A549 treated with GW870086 at 1 μM for 4 hours (cell line): ENCODE measurements at places on chromosomes 5 and 9. TPM values are rescaled to one million over a fixed set of nuclear protein-coding genes. Genes with fewer than 3 reads are reported as not detected.

TMEM215 gene
- 0.03 TPM in 2 of 5 replicates, not detected in the others for total RNA-seq

GOLGA1 gene
- 10.1 to 10.9 TPM (median 10.4 TPM) in 5 replicates for total RNA-seq

EPB41L4B gene
- total RNA-seq, result 17.9 to 21.3 TPM (median 20.6 TPM) in 5 replicates

ANKRD31 gene
- 0.02 to 0.08 TPM (median 0.06 TPM) in 5 replicates for total RNA-seq

WDR41 gene
- total RNA-seq, result 32.7 to 54.1 TPM (median 44.3 TPM) in 5 replicates

TMOD1 gene
- 1.6 to 2.4 TPM (median 2.1 TPM) in 5 replicates for total RNA-seq

FOXD4L4 gene
- total RNA-seq, result 0.06 to 0.07 TPM (median 0.06 TPM) in 3 of 5 replicates, not detected in the others

PLAC8L1 gene
- total RNA-seq, result 0.26 TPM in 1 of 5 replicates, not detected in the others

SPINK4 gene
- total RNA-seq, result not detected in 5 replicates

TPPP gene
- 4.6 to 6.9 TPM (median 5.6 TPM) in 5 replicates for total RNA-seq

MARCOL gene
- total RNA-seq, result not detected in 5 replicates

IFNA21 gene
- not detected in 5 replicates for total RNA-seq

VLDLR gene
- total RNA-seq, result 17.6 to 21.6 TPM (median 20.8 TPM) in 5 replicates
